Neural progenitor cell (in vitro differentiated cells): ENCODE measurements at places on chromosomes 7 and 10. TPM values are rescaled to one million over a fixed set of nuclear protein-coding genes. Genes with fewer than 3 reads are reported as not detected.

SEPTIN14 gene
- not detected in 2 replicates for total RNA-seq

XPNPEP1 gene
- total RNA-seq = 94.8 and 113 TPM in 2 replicates

CYP2W1 gene
- 0.06 TPM in 1 of 2 replicates, not detected in the other for total RNA-seq

PLEKHS1 gene
- not detected in 2 replicates for total RNA-seq

FMC1 gene
- 8.1 and 16.9 TPM in 2 replicates for total RNA-seq

FOXL3 gene
- not detected in 2 replicates for total RNA-seq

MYL7 gene
- not detected in 2 replicates for total RNA-seq

SPAG6 gene
- total RNA-seq = 0.71 and 2.3 TPM in 2 replicates

CYP3A5 gene
- total RNA-seq = not detected in 2 replicates

MGAM2 gene
- total RNA-seq = 0.04 and 0.12 TPM in 2 replicates

AQP1 gene
- total RNA-seq = 0.87 TPM in 1 of 2 replicates, not detected in the other
